Uterus (tissue), 4 donors: ENCODE measurements at places on chromosomes 2 and 18.

GRCh38 chr2:25043241-25043867, 1.5 kb downstream of the EFR3B start:
- no peak for DNase-seq

GRCh38 chr2:120520929-120521912, 175.3 kb downstream of the INHBB start:
- no peak for DNase-seq

- no peak for DNase-seq
These were observed 12.3 kb upstream of the TFCP2L1 start for GRCh38 chr2:121297217-121297830.

DNA sequence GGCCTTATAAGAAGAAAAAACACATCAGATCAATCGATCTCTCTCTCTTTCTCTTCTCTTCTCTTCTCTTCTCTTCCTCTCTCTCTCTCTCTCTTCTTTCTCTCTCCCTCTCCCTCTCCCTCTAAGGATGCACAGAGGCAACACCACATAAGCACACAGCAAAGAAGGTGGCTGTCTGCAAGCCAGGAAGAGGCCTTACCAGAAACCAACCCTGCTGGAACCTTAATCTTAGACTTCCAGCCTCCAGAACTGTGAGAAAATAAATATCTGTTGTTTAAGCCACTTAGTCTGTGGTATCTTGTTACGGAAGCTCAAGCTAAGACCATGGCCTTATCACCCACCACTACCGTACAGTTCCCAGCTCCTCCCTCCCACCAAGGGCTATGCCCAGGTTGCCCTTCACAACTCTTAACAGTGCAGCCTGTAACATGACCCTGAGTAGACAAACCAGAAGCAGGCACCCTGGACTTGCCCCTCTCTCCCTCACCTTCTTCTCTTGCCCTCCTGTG, 25.2 kb upstream of the TMEM237 start:
- DNase-seq: no peak

- no peak for DNase-seq
These were observed 51.3 kb upstream of the CHRNA1 start for GRCh38 chr2:174815526-174815925.
